ENCODE measurements at places on chromosomes 3 and 15.
A peak's percentile ranks its signal among the peaks of the same experiment; 100 is the strongest.

DNA sequence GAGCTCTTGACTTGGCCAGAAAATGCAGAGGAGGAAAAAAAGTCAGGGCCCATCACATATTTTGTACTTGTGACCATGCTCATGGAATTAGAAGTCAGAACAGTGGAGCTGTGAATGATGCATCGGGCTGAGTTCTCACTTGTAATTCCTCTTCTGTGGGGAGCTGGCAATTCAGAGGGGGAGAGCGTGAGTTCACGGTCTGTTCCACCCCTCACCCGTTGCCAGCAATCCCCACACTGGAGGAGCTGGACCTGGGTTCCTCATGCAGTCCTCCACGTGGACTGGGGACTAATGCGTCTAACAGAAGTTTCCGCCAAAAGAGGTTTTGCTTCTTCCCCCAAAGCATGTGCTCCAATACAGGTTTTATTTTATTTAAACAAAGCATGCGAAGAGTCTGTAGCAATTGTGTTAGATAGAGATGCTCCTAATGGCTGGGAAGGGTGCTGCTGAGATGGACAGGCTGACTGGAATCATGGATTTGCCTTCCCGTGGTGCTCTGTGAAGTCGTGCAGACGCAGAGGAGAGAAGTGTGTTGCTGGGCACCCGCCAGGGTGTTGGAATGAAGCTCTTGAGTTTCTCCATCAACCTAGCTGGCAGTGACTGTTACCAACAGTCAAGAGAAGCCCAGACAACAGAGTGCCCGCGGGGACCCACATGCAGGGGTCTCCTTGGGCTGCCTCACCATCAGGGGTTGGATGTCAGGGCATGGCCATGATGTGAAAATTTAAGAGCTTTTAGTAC, 77.4 kb upstream of the PCSK6 start:
- DNase-seq = no peak

- DNase-seq = no peak
Observed at GRCh38 chr3:9059489-9060400, 96.5 kb upstream of the RAD18 start.

DNA sequence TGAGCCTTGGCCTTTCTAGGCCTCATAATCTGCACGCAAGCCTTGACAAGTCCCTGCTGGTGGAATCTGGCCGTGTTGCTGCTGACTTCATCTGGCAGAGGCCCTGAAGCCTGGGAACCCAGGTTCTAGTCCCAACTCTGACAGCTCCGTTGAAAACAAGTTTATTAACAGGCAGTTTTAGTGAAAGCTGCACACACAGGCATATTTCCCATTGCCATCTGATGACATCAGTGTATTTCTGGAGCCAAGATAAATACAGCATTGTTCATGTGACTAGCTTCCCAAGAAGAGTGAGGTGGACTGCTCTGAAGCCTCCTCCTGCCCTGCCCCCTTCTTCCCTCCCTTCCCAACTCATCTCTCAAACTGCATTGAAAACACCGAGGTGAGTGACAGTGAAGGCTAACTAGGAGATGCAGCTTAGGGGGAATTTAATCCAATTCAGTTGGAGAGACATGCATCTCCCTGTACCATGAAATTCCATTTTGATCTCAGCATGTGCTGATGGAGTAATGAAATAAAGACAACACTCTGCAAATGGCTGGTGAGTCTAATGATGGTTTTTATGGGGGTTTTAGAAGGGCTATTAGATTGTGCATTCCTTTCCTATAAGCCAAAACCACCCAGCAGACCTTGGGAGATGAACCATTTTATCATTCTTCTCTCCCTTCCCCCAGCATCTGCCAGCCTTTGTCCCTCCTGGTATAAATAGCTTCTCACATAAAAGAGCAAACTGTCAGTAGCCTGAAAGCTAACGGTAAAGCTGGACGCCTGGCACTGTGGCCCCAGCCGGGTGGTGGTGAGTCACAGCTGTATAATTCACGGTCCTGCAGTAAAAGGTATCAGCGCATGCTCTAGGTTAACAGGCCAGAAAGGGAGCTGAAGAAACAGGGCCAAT, 38.0 kb downstream of the PRICKLE2 start:
- peak; percentile 98 for DNase-seq

GRCh38 chr3:48407542-48408099, 22.3 kb downstream of the PLXNB1 start:
- no peak for DNase-seq

GRCh38 chr3:14133188-14133800, 8.4 kb downstream of the TMEM43 start:
- no peak for DNase-seq

- peak; percentile 50 for DNase-seq
Observed at GRCh38 chr3:175007306-175007705, 148.2 kb downstream of the NAALADL2 start.

DNA sequence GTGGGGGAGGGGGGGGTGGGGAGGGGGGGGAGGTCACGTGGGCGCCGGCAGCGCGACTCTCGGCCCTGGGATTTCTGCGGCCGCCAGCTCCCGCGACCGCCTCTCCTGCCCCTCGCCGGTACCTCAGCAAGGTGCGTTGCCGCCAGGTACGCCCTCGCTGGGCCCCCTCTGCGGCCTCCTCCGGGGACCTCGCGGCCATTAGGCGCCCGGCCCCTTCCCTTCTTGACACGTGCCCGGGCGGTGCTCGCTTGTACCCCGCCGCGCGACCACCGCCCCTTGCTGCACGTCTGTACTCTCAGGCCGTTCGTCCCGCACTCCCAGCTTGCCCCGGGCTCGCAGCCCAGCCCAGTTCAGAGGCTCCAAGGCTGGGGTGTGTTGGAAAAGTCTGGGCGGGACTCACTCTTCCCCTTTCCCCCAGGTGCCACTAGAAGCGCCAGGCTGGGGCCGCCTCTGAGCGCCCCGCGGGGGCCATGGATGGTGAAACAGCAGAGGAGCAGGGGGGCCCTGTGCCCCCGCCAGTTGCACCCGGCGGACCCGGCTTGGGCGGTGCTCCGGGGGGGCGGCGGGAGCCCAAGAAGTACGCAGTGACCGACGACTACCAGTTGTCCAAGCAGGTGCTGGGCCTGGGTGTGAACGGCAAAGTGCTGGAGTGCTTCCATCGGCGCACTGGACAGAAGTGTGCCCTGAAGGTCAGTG, at the start of gene MAPKAPK3:
TSS of gene MAPKAPK3 (plus strand) at position 56 of the 696 bp plus-strand sequence. CDS start at position 471, 415 bp downstream.
- DNase-seq = no peak

- no peak for DNase-seq
Observed at GRCh38 chr3:71780430-71780829, 4.5 kb downstream of the PROK2 start.

GRCh38 chr15:44308415-44308814, 19.9 kb downstream of the GOLM2 start:
- no peak for DNase-seq

- DNase-seq = peak; percentile 52
Observed at GRCh38 chr3:9397906-9398699, 688 bp downstream of the SETD5 start.

- DNase-seq = no peak
Observed at GRCh38 chr3:107209302-107209990, 167.8 kb upstream of the CCDC54 start.

GRCh38 chr15:60379185-60379524, 18.6 kb downstream of the ANXA2 start:
- no peak for DNase-seq

GRCh38 chr15:44101286-44101685, 93.8 kb downstream of the FRMD5 start:
- DNase-seq = peak; percentile 66

DNA sequence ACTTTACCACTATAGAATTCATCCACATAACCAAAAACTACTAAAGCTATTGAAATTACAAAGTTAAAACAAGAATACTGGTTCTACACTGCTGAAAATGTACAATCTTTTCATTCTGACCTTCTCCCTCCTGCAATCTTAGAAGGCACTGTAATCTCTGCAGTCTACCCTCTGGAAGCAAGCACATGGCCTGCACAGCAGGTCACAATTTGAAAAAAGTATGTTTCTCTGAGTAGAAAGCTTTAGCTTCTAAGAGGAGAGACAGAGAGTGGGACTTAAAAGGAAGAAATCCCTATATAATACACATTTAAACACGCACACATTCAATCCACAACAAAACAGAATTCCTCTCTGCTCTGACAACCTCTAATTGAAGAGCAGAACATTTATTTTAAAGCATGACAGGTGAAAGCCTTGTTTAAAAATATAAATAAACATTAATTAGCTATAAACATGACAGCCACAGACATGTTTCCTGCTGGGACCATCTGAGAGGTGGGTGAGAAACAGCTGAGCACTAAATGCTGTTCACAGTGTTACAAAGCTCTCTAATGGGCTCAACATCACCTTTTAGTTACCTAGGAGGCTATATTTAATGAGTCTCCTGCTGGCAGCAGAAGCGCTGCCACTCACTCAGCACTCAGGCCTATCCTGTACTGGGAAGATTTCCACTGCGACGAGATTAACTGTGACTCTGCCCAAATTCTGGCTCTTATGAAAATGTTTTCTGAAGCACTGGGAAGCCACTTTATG, 447.4 kb downstream of the AGBL1 start:
- DNase-seq = no peak

DNA sequence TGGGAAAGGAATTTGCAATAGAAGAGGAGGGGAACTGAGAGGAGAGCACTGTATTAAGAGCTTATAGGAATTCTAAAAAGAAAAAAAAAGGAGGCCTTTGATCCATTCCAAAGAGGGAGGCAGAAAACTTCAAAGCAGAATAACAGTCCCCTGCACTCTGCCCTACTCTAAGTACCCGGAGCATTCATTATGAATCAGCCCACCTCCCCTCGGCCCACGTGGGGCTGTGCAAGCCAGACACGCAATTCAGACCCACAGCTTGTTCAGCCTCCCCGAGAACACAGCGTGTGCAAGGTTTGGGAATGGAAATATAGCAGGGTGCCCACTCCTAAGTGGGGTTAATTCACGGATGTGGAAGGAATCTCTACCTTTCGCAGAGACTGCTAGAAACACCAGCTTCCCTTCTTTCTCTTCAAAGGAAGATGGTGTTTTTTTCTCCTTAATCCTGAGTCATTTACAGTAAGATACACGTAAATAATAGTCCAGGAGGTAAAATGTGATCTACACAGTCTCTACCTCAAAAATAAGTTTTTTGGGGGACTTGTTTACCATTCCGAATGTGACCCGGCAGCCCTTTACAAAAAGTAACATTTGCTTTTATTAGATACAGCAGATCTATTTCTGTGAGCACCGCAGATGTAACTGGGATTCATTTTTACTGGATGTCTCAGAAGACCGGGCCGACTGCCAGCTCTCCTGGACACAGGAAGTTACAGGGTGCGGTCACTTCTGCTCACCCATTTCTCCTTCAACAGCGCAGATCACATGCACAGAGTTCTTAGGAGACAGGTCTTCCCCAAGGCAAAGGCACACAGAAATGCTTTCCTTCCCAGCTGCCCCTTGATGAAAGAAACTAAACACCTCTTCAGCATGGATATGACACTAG, 768.5 kb upstream of the CFAP20DC start:
- peak; percentile 98 for DNase-seq

- DNase-seq = no peak
Observed at GRCh38 chr3:13475871-13476590, 4.1 kb upstream of the HDAC11 start.

DNA sequence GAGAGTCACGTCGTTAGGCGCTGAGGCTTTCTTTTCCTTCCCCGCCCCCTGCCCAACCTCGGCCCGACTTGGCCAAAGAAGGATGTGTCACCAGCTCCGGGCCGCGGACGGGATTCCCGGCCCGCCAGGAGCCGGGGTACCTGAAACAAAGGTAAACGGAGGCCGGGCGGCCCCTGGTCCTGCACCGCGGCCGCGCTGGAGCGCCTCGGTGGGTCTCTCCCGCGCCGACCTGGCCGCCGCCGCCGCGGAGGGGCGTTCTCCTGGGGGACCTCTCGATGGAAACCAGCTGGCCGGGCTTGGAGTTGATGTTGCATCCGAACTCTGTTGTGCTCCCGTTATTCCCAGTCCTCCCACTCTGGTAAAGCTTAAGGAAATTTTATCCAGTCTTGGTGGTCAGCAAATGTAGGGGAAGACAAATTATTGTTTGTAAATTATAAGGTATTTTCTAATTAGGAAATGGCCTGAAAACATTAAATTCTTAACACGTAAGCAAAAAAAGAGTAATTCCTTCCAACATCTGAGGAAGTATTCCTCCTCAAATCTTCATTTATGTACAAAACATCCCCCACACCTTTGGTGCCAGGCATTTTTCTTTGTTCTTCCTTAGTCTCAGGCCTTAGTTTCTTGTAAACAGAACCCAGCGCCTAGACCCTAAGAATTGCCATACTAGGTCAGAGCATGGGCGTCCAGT, 888 bp downstream of the PPP2R3A start:
- DNase-seq = peak; percentile 34

GRCh38 chr3:69807674-69808073, 68.4 kb downstream of the MITF start:
- no peak for DNase-seq

DNA sequence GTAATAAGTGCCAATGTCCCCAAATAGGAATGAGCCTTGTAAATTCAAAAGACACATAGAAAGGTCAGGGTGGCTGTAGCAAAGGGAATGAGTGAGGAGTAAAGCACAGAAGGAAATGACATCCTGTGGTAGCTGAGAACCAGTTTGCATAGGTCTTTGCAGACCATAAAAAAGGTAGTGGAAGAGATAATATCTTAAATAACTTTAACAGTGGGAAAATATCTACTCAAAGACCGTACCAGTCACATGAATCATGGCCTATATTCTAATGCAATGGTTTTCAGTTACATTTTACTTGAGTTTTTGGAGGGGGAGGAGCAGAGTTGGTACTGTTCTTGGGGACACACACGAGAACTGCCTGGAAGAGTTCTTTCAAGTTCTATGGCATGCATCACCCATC, 297.3 kb upstream of the ADAMTS9 start:
- peak; percentile 17 for DNase-seq

DNA sequence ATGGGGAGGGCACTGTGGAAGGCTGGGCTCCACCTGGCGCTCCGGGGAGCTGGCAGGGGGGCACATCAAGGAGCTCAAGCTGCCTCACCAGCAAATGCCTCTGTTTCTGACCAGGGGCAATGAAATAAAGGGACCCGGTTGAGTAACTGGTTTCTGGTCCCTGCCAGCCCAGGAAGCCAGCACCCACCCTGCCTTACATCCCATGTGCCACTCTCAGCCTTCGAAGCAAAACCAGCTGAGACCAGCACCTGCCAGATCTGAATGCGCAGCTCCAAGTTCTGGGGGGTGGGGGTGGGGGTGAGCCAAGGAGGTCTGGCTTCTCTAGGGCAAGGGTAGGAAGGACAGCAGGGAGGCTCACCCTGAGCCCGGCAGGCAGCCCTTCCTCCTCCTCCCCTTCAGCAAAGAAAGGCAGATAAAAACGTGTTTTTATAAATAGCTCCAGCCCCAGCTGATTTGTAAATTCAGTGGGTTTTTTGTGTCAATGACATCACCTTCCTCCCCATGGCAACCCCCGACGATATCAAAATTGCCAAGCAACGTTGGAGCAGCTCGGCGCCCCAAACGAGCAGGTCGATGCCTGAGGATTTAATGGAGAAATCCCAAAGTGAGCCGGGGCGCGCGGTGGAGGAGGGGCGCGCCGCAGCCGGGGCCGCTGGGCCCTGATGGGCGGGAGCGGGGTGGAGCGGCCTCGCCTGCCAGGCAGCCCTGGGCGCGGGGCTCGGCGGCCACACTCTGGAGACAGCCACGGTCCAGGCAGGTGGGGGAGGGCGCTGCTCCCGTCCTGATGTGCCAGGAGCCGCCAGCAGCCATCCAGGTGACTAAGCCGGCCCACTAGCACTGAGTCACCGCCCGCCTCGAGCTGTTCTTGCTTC, at the start of gene PAK6:
TSS of gene PAK6 (plus strand) at position 532 of the 872 bp plus-strand sequence. CDS start 25,723 bp downstream, outside the sequence.
- peak; percentile 41 for DNase-seq

GRCh38 chr3:140288595-140288994, 353.6 kb downstream of the CLSTN2 start:
- peak; percentile 50 for DNase-seq

All from fibroblast of upper back skin (primary cell).